ENCODE measurements at places on chromosomes 6 and 20.
A peak's percentile ranks its signal among the peaks of the same experiment; 100 is the strongest.

DNA sequence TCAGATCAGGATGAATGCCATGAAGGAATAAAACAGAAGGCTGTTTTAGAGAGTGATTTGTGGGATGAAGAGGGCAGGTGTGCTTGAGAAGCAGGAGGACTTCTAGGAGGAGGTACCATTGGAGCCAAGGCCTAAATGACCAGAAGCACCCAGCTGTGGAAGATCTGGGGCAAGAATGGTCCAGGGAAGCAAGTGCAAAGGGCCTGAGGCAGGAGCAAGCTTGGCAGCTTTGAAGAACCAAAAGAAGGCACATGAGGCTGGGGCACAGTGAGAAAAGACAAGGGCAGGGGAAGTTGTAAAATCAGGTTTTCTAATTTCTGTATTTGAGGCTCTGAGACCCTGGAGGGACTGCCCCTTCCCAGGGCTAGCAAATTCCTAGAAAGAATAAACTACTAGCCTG, 9.8 kb downstream of the SLC13A3 start:
- DNase-seq: no peak

- DNase-seq: peak; percentile 17
Measured at GRCh38 chr6:167826230-167826895, 348 bp upstream of the AFDN start.

DNA sequence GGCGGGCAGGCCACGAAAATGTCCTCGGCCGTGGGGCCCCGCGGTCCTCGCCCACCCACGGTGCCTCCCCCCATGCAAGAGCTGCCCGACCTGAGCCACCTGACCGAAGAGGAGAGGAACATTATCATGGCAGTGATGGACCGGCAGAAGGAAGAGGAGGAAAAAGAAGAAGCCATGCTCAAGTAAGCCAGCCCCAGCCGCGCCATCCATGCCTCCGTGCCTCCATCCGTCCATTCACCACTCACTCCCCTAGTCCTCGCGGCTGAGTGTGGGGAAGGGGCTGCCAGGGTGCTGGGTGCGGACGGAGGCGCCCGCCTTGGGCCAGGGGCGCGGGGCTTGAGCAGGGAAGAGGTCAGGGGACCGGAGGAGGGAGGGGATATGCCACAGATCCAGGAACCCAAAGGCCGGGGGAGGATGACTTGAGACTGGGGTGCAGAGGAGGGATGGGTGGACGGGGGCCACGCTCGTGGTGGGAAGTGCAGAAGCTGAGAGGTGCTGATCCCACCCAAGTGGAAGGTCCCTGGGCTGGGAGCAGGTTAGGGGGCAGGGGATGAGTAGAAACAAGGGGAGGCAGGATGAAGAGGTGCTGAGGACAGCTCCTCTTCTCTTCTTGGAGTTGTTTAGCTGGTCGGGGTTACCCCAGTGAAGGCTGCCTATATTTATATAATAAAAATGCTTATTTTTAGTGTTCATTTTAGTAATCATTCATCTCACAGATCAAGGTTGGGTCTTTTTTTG, 825 bp downstream of the RIMS1 start:
- DNase-seq: no peak

GRCh38 chr6:148831531-148831930, 84.7 kb downstream of the UST start:
- DNase-seq: no peak

DNA sequence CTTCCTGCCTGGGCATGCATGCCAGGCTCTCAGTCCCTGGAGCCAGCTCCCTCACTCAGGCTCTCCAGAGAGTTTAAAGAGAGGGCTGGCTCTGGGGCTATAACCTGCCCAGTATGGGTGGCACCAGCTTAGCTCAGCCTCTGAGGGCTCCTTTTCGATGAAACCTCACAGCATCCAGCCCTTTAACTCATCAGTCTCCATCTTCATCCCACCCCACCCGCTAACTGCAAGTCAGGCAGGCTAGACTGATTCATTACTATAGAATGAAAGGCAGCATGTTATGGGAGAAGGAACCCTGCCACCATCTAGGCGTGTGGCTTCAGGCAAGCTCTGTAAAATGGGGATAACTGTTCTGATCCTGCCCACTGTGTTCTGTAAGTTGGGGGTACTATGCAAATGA, 53.5 kb downstream of the RAB44 start:
- DNase-seq: no peak

GRCh38 chr6:9121549-9121948, 686.2 kb upstream of the SLC35B3 start:
- no peak for DNase-seq

DNA sequence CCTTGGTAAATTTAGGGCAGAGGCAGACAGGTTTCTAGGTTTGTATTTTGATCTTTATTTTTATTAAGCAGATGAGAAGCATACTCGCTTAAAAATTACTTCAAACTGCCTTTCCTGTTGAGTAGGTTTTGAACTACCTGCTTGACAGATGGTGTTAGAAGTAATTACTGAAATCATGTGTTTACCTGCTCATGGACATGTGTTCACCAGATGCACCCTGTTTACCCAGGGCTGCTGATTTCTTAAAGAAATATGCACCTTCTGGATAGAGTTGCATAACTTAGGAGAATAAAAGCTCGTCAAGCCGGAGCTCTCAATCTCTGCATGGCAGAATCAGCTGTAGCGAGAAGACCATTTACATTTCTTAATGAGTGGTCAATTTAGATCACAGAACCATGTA, 165.1 kb downstream of the CDKAL1 start:
- no peak for DNase-seq

DNA sequence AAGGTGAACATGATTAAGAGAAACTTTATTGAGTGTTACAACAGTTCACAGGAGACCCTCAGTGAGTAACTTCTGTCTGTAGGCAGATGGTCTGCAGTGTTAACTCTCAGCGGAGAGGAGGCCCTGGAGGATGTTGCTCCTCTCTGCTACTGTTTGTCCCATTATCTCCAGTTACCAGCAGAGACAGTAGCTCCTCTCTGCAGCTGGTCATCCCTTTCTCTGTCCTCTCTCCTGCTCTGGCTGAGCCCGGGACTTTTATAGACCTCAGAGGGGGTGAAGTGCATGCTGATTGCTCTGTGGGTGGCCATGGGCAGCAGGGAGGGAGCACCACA, 5.7 kb downstream of the GTSF1L start:
- no peak for DNase-seq

GRCh38 chr6:114569669-114570068, 226.8 kb upstream of the HS3ST5 start:
- no peak for DNase-seq

DNA sequence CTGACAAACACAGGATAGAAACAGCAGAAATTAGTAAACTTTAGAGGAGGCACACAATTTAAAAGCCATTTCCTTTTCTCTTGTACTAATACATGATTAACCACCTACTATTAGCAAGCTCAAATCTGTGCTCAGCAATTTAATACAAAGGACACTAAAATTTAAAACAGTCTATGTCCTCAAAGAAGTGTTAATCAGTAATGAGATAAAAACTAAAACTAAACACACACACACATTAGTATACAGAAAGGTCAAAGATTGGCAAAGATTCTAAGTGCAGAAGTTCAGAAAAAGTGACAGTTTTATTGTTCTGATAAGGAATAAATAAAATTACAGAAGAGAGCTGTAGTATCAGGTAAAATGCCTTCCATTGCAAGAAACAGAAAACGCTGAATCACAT, 73.9 kb upstream of the RUNX2 start:
- DNase-seq: no peak

DNA sequence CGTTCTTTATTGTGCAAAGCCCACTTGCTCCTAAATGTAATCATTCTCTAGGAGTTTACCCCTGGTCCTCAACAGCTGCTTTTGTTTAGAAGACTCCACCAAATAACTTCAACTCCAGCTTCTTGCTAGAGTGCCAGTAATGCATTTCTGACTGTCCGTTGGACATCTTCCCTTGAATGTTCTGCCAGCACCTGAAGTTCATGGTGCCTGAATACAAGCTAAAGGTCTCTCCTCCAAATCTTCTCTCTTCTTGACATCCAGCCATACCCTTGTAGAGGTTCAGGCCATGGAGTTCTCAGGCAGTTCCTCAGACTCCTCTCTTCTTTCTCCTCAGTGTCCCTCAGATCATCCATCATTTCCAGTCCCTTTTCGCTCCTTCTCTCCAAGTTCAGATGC, 21.7 kb downstream of the PHACTR2 start:
- no peak for DNase-seq

DNA sequence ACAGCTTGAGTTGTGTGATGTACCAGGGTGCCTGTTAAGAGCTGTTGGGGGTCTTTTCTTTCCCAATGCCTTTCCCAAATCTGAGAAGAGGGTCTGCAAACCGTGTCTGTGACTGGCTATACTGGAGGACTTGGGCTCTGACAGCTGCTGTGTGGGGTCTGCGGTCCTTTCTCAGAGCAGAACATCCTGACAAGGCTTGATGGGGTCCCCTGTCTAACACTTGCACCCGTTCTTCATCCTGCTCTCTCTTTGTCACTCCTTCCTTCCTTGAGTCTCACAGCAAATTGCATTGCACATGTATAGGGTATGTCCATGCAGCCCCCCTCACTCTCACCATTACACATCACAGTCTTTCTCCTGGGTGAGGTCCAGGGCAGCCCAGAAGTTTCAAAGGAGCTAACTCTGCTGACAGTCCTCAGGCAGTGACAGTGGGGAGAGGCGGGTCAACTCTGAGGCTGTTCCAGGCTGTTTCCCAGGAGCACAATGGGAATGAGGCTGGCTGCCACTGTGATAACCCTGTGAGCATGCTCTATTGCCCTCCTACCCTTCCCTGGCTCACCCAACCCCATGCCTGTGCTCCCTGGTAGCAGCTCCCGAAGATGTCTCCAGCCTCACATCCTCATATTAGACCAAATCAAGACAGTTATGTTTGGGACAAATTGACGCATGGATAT, 163.2 kb upstream of the GGTLC1 start:
- DNase-seq: no peak
